ENCODE measurements at places on chromosomes 5 and 9.

- DNase-seq: no peak
These were observed 7.4 kb downstream of the NKD2 start for GRCh38 chr5:1016036-1016435.

DNA sequence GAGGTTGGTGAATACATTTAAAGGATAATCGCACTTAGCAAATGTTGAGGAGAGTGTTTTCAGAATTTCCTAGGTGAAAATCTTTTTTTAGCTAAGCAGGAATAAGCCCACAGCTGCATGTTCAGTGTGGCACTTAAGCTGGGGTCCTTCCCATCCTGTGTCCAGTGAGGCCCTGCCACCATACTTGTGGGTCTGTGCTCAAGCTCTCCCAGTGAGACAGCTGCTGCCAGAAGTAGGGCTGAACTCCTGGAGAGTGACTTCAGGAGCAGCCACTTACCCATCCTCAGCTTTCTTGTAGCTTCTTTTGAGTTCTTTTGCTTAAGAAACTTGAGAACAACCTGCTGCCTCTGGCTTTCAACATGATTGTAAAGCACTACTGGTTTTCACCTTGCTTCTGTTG lies 110.0 kb upstream of the DHFR start:
- DNase-seq: no peak

DNA sequence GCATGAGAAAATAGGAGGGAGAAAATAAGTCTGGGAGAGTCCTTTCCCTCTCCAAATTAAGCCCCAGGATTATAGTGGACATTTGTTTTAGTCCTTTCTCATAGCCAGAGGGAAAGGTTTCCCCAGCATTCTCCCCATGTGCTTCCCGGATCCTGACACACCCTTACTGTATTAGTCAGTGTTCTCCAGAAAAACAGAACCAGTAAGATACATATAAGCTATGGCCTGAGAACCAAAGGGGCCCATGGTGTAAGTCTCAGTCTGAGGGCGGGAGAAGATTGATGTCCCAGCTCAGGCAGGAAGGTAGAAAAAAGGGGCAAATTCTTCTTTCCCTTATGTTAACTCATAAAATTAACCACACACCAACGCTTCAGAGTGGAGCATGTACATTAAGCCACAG lies 25.6 kb upstream of the SPATA31D4 start:
- DNase-seq: no peak

- no peak for DNase-seq
These were observed 535 bp upstream of the NFIB start for GRCh38 chr9:14314424-14314928.

DNA sequence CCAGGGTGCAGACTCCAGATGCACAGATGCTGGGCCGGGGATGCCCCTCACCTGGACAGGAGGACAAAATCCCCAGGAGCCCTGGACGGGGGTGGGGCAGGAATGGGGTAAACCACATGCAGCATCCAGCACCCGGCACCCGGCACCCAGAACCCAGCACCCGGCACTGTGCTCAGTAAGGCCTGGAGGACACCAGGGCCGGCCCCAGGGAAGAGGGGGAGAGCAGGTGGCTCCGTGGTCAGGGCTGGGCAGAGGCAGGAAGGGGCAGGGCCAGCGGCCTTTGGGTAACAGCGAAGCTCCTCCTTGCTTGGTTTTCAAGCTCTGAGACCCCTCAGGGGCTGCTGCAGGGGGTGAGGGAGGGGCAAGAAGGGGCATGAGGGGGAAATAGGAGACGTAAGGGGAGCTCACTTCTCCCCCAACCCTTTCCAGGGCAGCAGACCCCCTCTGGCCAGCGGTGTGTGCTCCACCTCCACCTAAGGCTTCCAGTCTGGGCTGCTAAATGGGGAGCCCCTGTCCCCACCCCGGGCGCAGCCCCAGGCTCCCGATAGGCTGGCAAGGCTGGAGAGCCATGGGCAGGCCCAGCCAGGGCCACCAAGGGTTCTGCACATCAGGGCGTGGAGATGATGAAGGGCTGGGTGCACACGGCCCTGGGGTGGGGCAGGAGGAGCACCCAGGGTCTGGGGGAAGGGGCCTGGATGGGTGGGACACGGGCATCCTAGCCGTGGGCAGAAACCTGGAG lies 17.8 kb upstream of the SLC6A19 start:
- DNase-seq: no peak

DNA sequence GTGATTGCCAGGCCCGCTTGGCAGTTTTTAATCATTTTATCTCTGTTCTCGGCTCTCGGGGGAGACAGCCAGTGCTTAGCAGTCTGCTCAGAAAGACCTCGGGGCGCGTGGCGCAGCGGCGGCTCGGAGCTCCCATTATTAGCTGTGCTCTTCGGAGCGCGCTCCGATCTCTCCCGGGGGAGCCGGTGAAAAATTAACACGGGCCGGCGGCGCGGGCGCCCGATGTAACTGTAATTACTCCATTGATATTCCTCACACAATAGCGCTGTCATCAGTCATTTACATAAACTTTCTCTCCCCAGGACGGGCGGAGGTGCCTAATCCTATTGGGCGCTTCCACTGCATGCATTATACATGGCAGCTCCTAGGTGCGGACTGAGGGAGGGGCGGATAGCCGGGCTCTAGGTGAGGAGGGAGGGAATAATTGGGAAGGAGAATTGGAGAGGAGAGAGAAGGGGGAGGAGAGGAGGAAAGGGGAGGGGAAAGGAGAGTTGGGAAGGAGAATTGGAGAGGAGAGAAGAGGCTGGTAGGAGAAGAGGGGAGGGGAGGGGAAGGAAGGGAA lies 24.9 kb downstream of the LMX1B start:
- DNase-seq: no peak

DNA sequence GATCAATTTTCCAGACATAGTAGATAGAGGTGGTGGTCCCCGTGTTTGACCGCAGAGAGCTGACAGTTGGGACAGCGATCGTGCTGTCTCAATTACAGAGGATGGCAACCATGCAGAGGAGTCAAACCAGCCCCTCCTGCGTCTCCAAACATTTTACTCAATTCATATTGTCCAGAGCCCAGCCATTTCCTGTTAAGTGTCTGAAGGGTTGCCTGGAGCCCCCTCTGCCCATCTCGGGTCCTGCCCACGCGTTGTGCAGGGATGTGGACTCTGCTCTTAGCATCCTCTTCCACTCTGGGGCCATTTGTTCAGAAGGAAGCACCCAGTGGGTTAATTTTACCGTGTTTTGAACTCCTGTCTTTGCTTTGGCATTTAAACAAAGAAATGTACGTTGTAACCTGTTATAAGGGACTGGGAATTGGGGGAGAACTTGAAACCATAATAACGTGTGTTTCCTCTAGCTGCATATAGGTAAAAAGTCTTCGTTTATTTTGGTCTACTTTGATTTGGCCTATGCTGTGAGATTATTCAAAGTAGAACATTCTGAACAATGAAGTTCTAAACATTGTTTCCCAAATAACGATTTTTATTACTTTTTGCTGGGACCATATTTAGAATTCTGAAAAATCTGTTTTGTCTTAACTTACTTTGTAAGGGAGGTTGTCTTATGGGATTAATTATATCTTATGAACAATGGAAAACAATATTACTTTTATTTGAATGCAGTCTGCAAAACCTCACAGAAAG lies 876 bp downstream of the EGFLAM start:
- DNase-seq: no peak
